ENCODE measurements at places on chromosomes 5 and 9. TPM values are rescaled to one million over a fixed set of nuclear protein-coding genes. Genes with fewer than 3 reads are reported as not detected.

The RXRA gene
- total RNA-seq: 129 TPM

GRCh38 chr5:6634306-6634705 is 1.1 kb downstream of the SRD5A1 start:
- DNase-seq: no peak

- no peak for DNase-seq
Observed at GRCh38 chr5:125776656-125777139, 646.5 kb upstream of the GRAMD2B start.

The ORM2 gene
- not detected for total RNA-seq
